Stimulated activated CD4-positive, alpha-beta T cell treated with anti-CD3 and anti-CD28 coated beads, Interleukin-2, amount 100 ng/mL, for 24 hours (primary cell): ENCODE measurements at places on chromosomes 6 and 20.

DNA sequence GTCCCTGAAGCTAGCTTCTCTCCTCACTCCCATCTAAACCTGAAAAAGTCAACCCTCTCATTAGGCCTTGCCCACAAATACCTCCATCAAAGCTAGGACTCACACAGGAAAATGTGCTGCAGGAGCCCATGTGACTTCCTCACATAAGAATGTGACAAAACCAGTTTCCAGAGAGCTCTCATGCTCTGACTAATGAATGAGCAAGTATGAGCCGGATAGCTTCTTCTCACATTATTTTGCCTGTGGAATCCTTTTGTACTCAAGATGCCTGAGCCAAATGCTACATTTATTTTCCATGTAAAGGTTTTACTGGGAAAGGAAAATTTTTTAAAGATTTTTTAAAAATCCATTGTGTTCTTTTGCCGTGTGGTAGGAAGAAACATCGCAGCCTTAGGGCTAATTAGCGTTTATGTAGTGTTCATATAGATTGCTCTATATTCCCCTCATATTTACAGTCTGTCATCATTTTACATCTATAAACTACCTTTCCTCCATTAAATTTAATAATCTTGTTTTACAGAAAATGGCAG lies 68.6 kb upstream of the CCN6 start:
- peak; percentile 26 for DNase-seq

DNA sequence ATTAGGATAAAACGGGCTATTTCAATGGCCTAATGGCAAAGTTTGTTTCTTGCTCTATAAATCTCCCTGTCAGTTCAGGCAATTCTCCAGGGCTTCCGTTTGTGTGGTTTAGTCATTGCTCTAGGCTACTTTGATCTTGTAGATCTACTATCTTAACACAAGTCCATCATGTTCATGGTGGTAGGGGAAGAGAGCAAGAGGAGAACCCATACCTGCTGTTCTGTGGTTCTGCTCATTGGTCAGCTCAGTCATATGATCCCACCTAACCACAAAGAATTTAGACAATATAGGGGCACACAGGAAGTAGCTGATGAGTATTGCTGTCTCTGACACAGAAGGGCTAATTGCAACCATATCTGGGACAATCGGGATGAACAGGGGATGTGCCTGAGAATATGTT lies 4.9 kb upstream of the DEK start:
- DNase-seq = no peak

DNA sequence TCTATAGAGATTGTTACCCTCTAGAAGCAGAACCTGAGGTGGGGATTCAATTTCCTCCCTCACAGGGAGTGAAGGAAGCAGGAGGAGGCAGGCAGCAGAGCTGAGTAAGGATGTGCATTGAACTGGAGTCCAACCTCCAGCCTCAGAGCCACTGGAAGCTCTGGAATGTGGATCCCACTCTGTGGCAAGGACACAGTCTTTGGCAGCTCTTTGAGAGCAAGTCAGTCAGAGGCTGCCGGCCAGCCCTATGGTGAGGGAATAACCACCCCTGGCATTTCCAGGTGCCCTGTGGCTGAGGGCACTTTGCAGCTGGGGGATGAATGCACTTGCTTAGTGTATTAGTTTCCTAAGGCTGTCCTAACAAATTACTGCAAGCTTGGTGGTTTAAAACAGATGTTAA lies 37.2 kb downstream of the EBF4 start:
- no peak for DNase-seq

DNA sequence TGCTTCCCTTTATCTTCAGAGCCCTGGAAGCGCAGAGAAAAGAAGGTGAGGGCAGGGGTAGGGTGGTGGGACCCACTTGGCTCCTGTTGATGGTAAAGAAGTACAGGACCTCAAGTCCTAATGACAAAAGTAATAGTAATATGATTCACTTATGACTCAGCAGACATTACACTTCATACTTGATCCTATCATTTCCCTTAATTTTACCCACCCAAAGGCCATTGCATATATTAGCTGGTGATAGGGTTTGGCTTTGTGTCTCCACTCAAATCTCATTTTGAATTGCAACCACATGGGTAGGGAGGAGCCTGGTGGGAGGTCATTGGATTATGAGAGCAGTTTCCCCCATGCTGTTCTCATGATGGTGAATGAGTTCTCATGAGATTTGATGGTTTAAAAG lies 880.7 kb downstream of the KIF16B start:
- DNase-seq = no peak

DNA sequence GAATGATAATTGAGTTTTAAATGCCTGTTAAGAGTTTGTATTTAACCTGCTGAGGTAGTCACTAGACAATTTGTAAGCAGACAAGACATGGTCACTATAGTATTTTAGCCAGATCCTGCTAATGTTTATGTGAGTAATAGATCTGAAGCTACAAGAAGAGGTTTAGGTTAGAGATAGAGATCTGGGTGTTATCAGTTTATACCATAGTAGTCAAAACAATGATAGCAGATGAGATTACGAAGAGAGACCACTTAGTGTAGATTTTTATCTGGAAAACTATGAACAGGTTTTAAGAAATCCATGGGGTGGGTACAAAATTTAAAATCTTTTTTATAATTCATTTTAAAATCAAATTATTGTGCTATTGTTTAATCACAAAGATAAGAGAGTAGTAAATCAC lies 47.5 kb downstream of the PHIP start:
- no peak for DNase-seq

GRCh38 chr20:40280616-40281015 lies 408.4 kb downstream of the MAFB start:
- no peak for DNase-seq

DNA sequence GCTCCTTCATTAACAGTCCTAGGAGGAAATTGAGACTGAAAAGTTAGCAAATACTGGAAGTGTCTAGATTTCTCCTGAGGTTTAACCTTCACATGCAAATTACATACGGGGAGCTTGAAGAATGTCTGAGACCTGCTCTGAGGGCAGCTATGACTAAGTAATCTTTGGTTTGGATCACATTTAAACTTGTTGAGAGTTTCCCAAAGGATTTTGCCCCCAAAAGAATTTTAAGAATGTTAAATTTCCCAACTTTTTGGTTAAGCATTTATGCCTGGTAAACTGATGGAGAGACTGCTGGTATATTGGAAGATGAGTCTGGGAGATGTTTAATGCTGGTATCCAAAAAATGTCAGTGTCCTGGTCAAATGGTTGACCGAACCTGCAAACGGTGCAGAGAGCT lies 97.0 kb downstream of the RREB1 start:
- DNase-seq = no peak

GRCh38 chr6:52139985-52140680 lies 46.0 kb upstream of the IL17A start:
- no peak for DNase-seq

DNA sequence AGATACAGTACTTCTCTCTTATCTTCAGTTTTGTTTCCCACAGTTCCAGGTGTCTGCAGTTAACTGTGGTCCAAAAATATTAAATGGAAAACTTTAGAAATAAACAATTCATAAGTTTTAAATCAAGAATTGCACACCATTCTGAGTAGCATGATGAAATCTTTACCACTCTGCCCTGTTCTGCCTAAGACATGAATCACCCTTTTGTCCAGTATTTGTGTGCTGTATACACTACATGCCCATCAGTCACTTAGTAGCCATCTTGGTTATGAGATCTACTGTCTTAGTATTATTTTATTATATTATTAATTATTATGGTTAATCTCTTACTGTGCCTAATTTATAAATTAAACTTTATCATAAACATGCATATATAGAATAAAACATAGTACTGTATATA lies 279.0 kb downstream of the OGFRL1 start:
- no peak for DNase-seq

GRCh38 chr20:54716174-54716747 lies 240.9 kb downstream of the DOK5 start:
- DNase-seq = no peak

DNA sequence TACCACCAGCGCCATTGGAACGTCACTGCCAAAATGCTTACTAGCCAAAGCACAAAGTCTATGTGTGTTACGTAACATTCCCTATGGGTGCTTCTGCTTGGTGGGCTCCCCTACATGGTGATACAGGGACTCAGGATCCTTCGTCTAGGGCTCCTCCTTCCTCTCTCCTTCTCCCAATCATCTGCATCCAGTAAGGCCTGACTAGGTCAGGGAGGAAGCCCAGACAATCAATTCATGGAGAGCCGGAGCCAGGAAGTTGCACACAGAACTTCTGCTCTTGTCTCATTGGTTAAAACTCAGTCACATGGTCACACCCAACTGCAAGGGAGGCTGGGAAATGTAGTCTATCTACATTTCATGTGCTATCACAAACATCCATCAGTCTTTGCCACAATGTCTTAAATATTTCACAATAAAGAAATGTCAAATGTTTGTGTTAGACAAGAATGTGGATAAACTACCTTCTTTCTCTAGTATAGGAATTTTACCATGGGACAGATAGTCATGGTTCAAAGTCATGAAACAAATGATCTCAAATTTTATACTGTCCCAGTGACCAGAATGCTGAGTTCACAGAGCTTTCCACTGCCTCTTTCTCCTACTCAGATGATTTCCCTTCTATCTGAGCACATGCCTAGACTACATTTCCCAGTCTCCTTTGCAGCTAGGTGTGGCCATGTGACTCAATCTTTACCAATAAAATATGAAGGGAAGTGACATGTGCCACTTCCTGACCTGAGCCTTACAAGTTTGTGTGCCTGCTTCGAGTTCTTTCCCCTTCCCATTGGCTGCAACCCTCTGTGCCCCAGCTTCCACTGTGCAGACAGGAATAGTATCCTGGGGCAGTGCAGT lies 9.3 kb upstream of the KCNK15 start:
- DNase-seq = no peak

GRCh38 chr6:138307816-138308730 lies 69.6 kb upstream of the SMIM28 start:
- no peak for DNase-seq

- no peak for DNase-seq
Observed at GRCh38 chr6:170037541-170038250, 253.2 kb downstream of the DLL1 start.

DNA sequence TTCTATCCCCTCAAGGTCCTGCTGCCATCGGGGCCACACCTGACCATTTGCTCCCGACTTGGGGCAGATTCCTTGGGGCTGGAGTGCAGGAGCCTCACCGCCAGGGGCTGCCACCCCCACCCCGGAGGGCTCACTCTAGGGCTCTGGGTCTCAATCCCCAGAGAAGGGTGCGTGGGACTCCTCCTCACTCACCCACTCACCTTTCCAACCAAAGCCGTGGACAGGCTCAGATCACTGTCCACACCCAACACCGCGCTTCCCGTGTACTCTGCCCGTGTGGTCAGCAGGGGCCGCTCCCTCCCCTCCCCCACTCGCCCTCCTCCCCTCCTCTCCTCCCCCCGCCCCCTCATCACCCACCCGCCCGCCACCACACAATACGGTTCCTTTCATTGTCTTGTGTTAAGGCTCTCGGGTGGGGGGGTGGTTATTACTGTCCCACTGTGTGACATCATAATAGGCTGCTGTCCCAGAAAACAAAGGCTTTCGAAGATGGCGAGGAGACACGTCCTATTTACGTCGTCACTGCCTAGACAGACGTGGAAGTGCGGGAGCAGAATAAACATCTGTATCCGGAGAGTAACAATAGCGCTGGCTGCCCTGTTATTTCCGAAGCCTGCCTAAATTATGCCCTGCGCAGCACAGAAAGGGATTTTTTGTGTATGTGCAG lies 85.8 kb downstream of the YTHDF1 start:
- DNase-seq = no peak

GRCh38 chr6:120606743-120607142 lies 727.5 kb downstream of the TBC1D32 start:
- DNase-seq = no peak

DNA sequence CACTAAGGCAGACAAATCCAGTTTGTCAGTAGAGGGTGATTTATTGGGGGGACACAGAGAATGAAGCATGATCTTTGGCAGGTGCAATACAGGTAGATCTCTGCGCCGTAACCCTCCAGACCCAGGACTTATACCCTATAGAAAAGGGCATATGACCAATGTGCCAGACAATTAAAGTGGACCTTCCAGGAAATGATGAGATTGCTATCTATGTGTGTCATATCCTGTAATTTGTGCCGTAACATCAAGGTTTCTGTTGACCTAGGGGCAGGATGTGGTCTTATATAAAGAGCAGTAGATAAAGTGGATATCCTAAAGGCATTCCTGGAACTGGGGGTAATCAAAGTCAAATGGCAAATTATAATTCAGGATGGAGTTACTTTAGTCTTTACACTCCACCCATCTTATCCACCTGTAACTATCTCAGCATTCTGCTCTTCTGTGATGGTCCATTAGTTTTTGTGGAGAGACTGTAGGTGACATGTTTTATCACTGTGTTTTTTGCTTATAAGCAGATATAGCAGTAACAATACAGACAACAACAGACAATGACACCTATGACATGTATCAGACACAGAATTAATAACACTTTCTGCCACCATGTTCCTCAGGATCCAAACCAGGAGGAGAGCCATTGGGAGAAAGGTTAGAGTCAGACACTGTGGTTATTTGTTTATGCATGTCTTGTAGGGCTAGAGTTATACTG lies 43.1 kb upstream of the ZNF337 start:
- DNase-seq = no peak

- no peak for DNase-seq
Observed at GRCh38 chr6:130359736-130360135, 6.1 kb upstream of the TMEM200A start.

DNA sequence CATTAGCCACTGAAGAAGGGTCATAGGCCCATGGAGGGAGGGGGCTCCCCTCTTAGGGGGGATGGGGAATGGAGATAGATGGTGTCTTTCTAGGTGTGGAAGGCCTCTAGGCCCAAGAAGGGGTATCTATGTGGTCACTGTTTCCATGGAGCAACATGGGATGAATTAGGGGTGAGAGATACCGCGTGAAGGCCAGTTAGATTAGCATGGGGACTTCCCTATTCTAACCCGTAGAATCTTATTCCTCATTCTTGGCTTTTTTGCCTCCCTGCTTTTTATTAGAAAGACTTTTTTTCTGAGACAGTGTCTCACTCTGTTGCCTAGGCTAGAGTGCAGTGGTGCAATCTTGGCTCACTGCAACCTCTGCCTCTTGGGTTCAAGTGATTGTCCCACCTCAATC lies 3.2 kb downstream of the RAB44 start:
- DNase-seq = no peak

DNA sequence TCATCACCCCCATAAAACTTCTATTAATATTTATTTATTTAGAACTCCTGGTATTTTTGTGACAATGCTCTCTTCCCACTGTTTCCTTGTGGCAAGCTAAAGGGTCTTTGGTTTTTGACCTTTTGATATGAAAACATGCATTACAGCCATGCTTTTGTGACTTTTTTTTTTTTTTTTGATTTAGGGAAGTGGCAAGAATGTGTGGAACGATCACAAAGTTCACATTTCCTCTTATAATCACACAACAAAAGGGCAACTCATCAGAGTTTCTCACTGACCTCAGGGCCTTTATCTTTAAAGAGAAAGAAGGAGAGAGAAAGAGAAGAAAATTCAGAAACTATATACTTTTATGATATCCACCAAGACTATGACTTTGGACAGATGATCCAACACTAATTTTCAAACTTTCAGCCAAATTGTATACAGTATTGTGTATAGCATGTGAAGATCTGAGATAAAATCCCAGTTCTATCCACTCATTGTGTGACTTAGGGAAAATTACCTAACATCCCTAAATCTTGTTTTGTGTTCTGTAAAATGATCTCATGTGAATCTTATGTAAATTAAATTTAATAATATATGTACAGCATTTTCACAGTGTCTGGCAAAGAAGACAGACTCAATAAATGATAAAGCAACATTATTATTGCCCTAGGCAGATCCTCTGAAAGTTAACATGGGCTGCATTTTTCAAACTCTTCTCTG lies 106.8 kb upstream of the MARCKS start:
- DNase-seq = no peak
